ENCODE measurements at places on chromosomes 11 and 22. TPM values are rescaled to one million over a fixed set of nuclear protein-coding genes. Genes with fewer than 3 reads are reported as not detected.

DNA sequence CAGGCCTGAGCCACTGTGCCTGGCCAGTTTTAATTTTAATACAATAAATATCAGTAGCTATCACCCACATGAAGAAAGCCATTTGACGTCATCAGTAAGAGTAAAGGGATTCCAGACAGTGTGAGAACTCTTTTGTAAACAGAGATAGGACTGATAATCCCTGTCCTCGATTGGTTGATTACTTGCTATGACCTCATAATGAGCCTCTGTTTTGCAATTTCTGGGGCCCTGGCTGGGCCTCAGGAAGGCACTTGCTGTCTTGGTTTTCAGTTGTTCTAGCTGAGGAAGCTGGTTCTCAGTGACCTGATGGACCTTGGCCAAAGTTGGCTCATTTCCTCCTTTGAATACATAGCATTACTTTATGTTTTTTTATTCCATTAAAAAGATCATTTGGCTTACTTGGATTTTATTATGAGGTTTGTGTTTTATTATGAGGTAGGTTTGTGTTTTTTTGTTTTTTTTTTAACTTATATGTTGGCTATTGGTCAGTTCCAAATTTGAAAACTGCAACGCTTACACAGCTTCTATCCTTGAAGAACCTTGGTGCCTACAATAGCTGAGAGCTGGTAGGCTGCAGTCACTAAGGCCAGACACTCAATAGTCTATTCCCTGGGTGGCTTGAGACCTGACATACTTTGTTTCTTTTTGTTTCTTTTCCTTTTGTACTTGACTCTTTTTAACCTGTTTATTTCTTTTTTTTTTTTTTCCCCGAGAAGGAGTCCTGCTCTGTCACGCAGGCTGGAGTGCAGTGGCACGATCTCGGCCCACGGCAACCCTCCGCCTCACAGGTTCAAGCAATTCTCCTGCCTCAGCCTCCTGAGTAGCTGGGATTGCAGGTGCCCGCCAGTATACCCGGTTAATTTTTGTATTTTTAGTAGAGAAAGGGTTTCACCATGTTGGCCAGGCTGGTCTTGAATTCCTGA lies 20.0 kb downstream of the MARK2 start:
- no peaks in the 10 kb centered on the region for H3K4me1 ChIP-seq
- H3K27me3 ChIP-seq, result no peaks in the 10 kb centered on the region
- no peak for DNase-seq
- H3K36me3 ChIP-seq, result no peaks in the 10 kb centered on the region

Gene PPFIA1
- polyA plus RNA-seq, result 19.2 TPM

Gene OR2D3
- not detected for polyA plus RNA-seq

Gene GAL3ST1
- polyA plus RNA-seq, result 0.70 TPM

Gene SCGB1D2
- not detected for polyA plus RNA-seq

DNA sequence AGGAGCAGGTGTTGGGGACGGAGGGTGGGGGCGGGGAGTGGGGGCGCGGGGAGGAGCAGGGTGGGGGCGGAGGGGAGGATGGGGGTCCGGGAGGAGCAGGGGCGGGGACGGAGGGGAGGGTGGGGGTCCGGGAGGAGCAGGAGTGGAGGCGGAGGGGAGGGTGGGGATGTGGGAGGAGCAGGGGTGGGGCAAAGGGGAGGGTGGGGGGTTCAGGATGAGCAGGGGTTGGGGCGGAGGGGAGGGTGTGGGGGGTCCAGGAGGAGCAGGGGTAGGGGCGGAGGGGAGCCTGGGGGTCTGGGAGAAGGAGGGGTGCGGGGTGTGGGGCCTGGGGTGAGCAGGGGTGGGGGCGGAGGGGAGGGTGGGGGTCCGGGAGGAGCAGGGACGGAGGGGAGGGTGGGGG lies 17.1 kb downstream of the CRELD2 start:
- H3K4me3 ChIP-seq, result no peak overlapping the region
- H3K36me3 ChIP-seq, result no peaks in the 10 kb centered on the region
- DNase-seq, result no peak
- H3K4me1 ChIP-seq, result peaks cover 60% of the 10 kb centered on the region
- H3K27ac ChIP-seq, result no peak overlapping the region

Gene CTSF
- 14.6 TPM for polyA plus RNA-seq

DNA sequence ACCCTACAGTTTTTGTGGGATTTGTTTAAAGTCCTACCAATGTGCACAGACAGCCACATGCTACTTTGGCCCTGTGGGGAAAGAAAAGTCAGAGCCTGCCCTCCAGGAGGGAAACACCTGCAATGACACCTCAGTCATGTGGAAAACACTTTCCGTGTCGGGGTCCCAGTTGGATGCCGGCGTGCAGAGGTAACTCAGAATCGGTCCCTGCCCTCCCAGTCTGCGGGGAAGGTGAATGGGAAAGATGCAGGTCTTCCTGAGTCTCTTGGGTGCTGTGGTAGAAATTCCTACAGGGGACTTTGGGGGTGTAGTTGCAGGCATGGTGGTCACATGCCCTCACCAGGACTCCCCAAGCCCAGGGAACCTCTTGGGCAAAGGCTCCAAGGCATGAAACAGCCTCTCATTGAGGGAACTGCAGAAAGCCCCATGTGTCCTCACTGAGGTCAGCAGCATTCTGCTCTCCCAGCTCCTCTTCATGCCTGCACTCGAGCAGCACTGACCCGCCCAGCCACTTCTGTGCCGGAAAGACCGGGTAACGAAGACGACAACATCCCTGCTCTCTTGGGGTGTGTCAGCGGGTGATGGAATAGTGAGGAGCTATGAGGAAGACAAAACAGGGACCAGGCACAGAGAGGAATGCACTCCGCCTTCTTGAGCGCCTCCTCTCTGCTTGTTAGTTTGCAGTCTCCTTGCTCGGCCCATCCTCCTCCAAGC lies 4.7 kb downstream of the RIBC2 start:
- no peaks in the 10 kb centered on the region for H3K27me3 ChIP-seq
- H3K4me1 ChIP-seq, result peaks cover 7% of the 10 kb centered on the region
- no peak for DNase-seq
- no peak overlapping the region for H3K27ac ChIP-seq
- H3K36me3 ChIP-seq, result no peaks in the 10 kb centered on the region
- H3K4me3 ChIP-seq, result no peak overlapping the region

DNA sequence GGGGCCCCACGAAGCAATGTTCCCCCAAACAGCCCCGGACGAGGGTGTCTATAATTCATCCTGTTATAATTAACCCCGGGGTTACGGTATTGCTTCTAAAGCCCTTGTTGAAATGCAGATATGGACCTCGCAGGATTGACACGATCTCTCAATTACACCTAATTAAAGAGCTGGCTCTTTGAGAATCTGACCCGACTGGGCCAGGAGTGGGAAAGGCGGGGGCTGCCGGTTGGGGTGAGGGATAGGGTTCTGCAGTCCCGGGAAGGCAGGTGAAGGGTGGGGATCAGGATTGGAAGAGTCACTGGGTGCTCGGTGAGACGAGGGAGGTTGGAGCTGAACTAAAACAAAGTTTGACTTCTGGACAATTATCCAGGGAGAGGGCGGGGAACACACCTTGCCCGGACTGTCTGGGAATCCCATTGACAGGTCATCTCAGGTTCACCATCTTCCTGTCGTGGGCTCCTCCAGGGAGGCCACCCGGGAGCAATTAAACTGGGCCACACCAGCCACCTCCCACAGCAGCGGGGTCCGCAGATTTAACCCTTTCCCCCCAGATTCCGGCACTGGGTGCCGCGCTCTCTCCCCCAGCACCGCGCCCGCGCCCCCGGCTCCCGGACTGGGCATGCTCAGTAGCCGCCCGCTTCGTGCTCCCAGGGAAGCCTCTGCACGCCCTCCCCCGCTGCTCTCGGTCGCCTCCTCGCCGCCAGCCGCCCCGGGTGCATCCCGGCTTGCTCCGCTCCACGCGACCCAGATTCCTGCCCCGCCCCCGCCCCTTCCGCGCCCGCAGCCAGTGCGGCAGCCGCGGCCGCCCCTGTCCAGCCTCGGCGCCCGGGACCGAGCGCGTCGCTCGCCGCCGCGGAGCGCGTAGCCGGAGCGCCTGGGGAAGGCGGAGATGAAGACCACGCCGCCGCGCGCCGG lies at the start of gene ELMOD1:
Gene ELMOD1 (plus strand): TSS at position 688 of the 918 bp plus-strand sequence. CDS start 27,043 bp downstream, outside the sequence.
- H3K4me3 ChIP-seq, result peak within 1 kb of the TSS; percentile 48
- no peak within 1 kb of the TSS for H3K27ac ChIP-seq
- peaks cover 25% of the 10 kb centered on the region for H3K4me1 ChIP-seq

All from B cell (primary cell).